ENCODE measurements at places on chromosomes 13 and 19.
A peak's percentile ranks its signal among the peaks of the same experiment; 100 is the strongest.

DNA sequence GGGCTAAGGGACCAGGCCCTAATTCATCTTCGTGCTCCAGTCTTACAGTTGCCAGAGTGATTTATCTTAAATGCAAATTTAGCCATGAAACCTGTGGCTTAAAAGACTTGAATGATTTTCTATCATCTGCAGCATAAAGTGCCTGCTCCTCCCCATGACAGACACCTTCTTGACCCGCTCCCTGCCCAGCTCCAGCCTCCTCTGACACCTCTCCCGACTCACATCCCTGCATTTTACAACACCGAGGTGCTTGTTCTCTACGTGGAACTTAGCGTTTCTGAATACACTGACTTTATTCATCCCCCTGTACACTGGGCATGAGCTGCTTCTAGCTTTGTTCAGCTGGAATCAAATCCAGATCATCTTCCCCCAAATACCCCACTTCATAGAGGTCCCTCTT lies 128.7 kb upstream of the MYO16 start:
- DNase-seq: no peak

GRCh38 chr13:78770601-78771000 lies 111.6 kb upstream of the OBI1 start:
- DNase-seq: no peak

GRCh38 chr19:58009666-58010301 lies 7.2 kb upstream of the ZNF606 start:
- DNase-seq: no peak

DNA sequence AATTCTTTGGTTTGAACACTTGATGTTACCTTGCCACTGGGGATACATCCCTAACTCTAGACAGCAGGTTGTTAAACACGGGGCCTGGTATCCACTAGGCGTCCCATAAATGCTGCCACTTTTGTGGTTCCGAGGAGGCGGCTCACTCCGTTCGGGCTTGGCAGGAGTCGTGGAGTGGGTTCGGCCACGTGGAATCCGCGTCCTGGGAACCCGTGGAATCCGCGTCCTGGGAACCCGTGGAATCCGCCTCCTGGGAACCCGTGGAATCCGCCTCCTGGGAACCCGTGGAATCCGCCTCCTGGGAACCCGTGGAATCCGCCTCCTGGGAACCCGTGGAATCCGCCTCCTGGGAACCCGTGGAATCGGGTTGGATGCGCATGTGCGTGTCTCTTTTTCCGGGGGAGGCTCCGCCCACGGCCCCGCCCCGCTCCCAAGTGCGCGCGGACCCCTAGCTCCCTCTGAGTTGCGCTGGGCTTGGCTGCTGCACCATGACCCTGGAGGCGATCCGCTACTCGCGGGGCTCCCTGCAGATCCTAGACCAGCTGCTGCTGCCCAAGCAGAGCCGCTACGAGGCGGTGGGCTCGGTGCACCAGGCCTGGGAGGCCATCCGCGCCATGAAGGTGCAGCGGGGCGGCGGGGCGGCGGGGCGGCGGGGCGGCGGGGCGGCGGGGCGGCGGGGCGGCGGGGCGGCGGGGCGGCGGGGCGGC lies at the start of gene MRI1:
TSS of gene MRI1 (plus strand) at position 422 of the 707 bp plus-strand sequence. CDS start at position 489, 67 bp downstream.
- peak; percentile 78 for DNase-seq

DNA sequence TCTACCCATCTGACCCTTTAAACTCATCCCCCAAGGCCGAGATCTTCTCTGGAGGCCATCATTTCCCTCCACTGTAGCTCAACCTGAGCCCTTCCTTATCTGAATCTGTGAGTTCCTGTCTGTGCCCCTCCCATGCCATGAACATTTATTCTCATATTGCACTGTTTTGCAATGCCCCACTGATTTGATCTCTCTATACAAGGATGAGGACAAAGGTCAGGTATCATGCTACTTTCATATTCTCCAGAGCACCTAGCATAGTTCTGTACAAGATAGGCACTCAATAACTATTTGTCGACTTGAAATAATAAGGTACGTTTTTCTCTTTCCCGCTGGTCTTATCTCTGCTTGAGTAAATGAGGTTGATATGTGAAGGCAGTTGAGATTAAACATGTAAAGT lies 135.5 kb downstream of the KLF5 start:
- DNase-seq: no peak

DNA sequence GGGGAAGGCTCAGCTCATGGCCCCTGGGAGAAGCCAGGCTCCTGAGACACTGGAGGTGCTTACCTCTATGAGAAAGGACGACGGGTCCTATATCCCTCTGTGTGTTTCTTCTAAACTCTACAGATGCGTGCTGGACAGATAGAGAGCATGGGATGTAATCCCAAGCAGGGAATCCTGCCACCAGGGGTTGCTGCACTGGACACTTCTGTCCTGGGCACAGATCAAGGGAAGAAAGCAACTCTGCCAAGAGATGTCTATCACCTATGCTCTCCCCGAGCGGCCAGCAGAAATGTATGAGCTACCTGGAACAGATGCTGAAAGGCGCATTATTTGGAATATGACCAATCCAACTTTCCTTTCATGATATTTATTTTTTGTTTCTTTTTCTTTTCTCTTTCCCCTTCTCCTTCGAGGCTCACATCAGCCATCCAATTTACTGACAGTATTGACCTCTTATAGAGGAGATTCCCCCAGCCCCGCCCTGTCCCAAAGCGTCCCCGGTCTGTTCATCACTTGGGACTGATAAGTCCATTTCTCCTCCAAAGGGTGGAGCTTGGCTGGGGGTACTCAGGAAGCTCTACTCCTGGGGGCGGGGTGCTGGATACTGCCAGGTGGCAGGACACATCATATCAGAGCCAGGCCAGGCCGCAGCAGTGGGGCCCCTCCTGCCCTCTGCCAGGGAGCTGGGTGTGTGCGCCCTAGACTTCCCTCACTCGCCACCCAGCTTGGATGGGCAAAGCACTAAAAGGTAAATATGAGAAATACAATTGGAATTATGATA lies 34.2 kb downstream of the TSHZ3 start:
- DNase-seq: no peak

DNA sequence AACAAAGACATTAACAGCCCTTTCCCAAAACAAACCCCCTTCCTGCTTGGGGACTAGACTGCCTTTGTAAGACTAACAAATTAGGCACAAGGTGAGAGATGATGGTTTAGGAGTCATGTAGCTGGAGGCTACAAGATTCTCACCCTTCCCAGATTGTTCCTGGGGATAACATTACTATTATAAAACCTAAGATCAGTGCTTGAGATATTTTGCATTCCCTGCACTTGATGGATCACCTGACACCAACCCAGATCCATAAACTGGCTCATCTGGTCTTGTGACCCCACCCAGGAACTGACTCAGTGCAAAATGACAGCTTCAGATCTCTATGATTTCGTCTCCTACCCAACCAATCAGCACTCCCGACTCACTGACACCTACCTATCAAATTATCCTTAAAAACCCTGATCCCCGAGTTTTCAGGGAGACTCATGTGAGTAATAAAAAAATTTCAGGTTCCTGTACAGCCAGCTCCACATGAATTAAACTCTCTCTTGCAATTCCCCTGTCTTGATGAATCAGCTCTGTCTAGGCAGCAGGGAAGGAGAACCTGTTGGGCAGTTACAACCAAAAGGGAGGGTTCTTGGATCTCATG lies 2.4 kb upstream of the ZNF616 start:
- peak; percentile 91 for DNase-seq

DNA sequence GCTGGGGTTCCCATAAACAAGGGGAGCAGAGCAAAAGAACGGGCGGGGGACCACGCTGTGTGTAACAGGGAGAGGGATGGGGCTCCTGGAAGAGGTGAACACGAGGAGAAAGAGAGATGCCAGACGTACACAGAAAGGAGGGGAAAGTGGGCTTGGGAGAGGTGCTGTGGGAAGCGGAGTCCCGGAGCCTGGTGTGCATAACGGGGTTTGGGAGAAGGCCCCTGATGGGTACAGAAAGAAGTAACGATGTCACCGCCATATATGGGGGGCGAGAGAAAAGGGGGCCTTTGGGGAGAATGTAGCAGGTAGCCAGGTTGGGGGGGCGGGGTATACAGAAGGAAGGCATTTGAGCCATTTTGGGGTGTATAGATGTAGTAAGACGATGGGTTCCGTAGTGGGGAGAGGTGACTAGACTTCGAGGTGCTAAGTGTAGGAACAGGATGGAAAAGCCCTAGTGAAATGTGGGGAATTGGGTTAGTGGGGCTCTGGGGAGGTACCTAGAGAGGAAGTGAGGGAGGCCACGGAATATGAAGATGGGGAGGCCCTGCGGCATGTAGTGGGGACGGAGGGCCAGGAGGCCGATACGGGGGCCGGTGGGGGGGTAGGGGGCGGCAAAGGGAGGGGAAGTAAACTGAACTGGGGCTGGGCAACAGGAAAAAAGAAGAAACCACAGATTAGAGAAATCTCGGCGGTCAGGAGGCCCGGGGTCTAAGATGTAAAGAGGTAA lies 787 bp downstream of the ZNF580 start:
- DNase-seq: peak; percentile 64

GRCh38 chr13:35858665-35859064 lies 272.5 kb downstream of the DCLK1 start:
- no peak for DNase-seq

DNA sequence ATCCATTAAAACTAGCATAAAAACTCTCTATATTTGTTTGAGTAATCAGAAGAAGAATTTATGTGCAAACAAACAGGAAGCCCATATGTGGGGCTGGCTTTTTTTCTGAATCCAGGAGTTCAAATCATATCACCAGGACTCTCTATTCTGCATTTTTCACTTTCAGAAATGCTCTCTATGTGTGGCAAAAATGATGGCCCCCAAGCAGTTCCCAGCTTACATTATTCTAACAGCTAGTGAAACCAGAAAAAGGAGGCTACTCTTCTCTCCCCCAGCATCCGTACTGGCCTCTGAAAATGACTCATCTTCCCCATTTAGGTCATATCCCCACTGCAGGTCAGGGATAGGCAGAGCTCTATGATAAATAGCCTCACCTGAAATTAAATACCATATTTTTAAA lies 20.4 kb downstream of the RBM26 start:
- DNase-seq: peak; percentile 45

DNA sequence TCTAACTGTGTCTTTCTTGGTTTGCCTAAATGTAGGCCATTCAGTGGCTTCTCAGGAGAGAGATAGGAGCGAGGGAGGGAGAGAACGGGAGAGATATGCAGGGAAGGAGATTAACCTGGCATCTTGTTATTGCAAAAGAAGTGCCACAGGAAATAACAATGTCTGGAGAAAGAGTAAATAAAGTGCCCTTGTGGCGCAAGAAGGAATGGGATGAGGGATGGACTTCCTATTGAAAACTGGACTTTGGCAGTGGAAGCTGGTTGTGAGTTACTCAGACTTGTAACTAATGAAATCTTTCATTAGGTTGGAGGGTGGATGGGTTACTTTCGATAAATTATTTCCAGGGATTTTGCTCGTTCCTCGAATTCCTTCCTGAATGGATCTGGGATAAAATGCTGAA lies 136.1 kb downstream of the LACC1 start:
- DNase-seq: no peak

DNA sequence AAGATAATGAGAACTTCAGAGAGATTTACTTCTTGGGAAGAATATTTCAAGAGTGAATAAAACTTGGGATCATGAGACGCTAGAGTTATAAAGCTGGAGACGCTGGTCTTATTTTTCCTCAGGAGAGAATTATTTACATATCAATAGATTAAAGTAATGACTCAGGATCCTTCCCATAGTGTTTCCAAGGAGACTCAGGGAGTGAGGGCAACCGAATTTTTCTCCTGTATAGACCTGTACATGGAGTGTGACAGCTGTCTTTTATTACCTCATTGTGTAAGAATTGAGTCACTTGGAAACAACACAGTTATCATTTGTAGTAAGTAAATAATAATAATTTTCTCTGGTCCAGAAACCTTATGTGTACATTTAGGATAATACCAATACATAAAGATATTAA lies 1905.5 kb downstream of the OLFM4 start:
- no peak for DNase-seq

DNA sequence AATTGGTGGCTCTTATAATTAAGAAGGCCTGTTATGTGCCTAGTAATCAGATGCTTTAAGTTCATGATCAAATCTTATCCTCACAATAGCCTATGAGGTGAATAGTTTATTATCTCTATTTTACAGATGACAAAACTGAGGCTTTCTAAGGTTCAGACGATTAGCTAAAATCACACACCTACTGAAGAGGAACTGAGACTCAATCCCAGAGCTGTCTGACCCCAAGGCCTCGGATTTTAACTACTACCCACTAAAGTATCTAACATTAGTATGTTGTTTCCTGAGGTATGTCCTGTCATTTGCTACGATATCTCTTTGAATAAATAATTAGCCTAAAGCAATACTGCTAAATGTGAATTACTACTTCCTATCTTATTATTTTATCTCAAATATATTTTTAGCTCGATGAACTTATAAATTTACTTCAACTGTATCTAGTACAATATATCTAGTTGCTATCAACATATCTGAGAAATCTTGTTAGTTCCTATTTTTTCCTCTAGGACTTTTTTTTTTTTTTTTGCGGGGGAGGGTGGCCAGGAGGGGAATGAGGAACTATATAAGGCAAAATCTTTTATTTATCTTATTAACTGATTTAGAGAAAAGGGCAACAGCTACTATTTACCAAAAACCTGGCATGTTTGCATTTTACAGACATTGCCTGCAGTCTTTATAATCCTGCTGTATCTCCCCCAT lies 118.5 kb downstream of the ABCC4 start:
- DNase-seq: no peak

GRCh38 chr19:4654437-4655361 lies 15.4 kb downstream of the TNFAIP8L1 start:
- DNase-seq: no peak

GRCh38 chr19:17534767-17535166 lies 20.7 kb upstream of the COLGALT1 start:
- no peak for DNase-seq

GRCh38 chr19:42512130-42512636 lies 16.1 kb downstream of the CEACAM1 start:
- DNase-seq: no peak

GRCh38 chr19:41455936-41456335 lies 13.0 kb downstream of the ERICH4 start:
- no peak for DNase-seq

DNA sequence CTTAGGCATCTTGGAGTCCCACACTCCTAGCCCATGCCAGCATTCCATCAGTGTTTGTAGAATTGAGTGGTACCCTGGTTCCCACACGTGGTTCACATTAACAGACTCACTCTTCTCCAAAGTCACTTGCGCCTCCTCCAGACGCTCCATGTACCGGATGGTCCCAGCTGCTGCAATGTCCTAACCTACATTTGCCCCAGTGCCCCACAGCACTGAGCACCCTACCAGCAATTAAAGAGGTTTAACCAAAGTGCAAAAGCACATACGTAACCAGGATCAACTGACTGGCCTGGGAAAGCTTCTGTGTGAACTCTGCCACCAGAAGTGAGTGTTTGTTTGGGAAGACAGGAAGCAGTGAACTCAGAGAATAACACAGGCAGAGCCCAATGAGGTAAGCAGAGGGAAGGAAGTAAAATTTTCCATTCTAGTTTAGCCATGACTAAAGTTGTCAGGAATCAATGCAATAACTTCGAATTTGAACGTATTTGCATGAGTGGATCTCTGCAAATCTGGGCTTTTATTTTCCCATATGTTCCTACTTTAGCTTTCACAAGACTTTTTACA lies 7.3 kb upstream of the MEDAG start:
- peak; percentile 15 for DNase-seq

All from RKO (cell line).